B cell (primary cell): ENCODE measurements at places on chromosomes 2 and 18. TPM values are rescaled to one million over a fixed set of nuclear protein-coding genes. Genes with fewer than 3 reads are reported as not detected.

The MAP2 gene
- 1.8 and 1.9 TPM in 2 replicates for polyA plus RNA-seq

The SERPINB11 gene
- polyA plus RNA-seq, result not detected in 2 replicates

The RPS27A gene
- polyA plus RNA-seq, result 2,956 and 3,107 TPM in 2 replicates

The EGR4 gene
- polyA plus RNA-seq, result 2.6 and 2.7 TPM in 2 replicates

The CLIP4 gene
- 3.3 and 4.0 TPM in 2 replicates for polyA plus RNA-seq

The ATP6V1B1 gene
- not detected in 2 replicates for polyA plus RNA-seq

The AGXT gene
- polyA plus RNA-seq, result not detected in 2 replicates

The C2orf72 gene
- polyA plus RNA-seq, result not detected in 2 replicates

The COL3A1 gene
- polyA plus RNA-seq, result not detected in 2 replicates

The ACMSD gene
- polyA plus RNA-seq, result not detected in 2 replicates

The CFAP65 gene
- polyA plus RNA-seq, result not detected in 2 replicates

The TUBA4B gene
- polyA plus RNA-seq, result 0.12 TPM in 1 of 2 replicates, not detected in the other

The DNAH6 gene
- 0.01 and 0.30 TPM in 2 replicates for polyA plus RNA-seq

The PDE1A gene
- 0.06 and 0.07 TPM in 2 replicates for polyA plus RNA-seq

The MYO1B gene
- 4.4 and 7.0 TPM in 2 replicates for polyA plus RNA-seq

The CCNT2 gene
- 17.4 and 27.6 TPM in 2 replicates for polyA plus RNA-seq

The STPG4 gene
- 0.20 and 0.31 TPM in 2 replicates for polyA plus RNA-seq

The BMPR2 gene
- 3.1 and 3.8 TPM in 2 replicates for polyA plus RNA-seq

The LDLRAD4 gene
- polyA plus RNA-seq, result 13.9 and 33.3 TPM in 2 replicates

The SKOR2 gene
- polyA plus RNA-seq, result not detected in 2 replicates

The CDH7 gene
- not detected in 2 replicates for polyA plus RNA-seq

The ASIC4 gene
- polyA plus RNA-seq, result 0.03 TPM in 1 of 2 replicates, not detected in the other

The CRACDL gene
- polyA plus RNA-seq, result not detected in 2 replicates

The SP9 gene
- polyA plus RNA-seq, result not detected in 2 replicates

The CIB4 gene
- polyA plus RNA-seq, result not detected in 2 replicates

The G6PC2 gene
- not detected in 2 replicates for polyA plus RNA-seq

The ANKRD30BL gene
- polyA plus RNA-seq, result not detected in 2 replicates

The DSG4 gene
- polyA plus RNA-seq, result not detected in 2 replicates
